Mesangial cell (primary cell): ENCODE measurements at places on chromosomes 4 and X. TPM values are rescaled to one million over a fixed set of nuclear protein-coding genes. Genes with fewer than 3 reads are reported as not detected.

The GPR50 gene
- total RNA-seq, result not detected in 2 replicates

The ADAMTS3 gene
- 6.7 and 17.1 TPM in 2 replicates for total RNA-seq

The DUX4 gene
- total RNA-seq, result not detected in 2 replicates

The OTUD6A gene
- not detected in 2 replicates for total RNA-seq

The THAP6 gene
- total RNA-seq, result 4.2 and 5.1 TPM in 2 replicates

The HHIP gene
- total RNA-seq, result 9.8 and 30.3 TPM in 2 replicates

The FAM47E gene
- total RNA-seq, result 0.51 and 3.3 TPM in 2 replicates

The LRCH2 gene
- 0.81 and 3.2 TPM in 2 replicates for total RNA-seq

The CCKAR gene
- total RNA-seq, result 0.33 TPM in 1 of 2 replicates, not detected in the other

The CA5B gene
- total RNA-seq, result 1.8 and 4.6 TPM in 2 replicates
